Colonic mucosa (tissue), 4 donors: ENCODE measurements at places on chromosomes 2 and 18. TPM values are rescaled to one million over a fixed set of nuclear protein-coding genes. Genes with fewer than 3 reads are reported as not detected.

- no peak for DNase-seq
Observed at GRCh38 chr2:222322236-222322635, 23.4 kb upstream of the PAX3 start.

DNA sequence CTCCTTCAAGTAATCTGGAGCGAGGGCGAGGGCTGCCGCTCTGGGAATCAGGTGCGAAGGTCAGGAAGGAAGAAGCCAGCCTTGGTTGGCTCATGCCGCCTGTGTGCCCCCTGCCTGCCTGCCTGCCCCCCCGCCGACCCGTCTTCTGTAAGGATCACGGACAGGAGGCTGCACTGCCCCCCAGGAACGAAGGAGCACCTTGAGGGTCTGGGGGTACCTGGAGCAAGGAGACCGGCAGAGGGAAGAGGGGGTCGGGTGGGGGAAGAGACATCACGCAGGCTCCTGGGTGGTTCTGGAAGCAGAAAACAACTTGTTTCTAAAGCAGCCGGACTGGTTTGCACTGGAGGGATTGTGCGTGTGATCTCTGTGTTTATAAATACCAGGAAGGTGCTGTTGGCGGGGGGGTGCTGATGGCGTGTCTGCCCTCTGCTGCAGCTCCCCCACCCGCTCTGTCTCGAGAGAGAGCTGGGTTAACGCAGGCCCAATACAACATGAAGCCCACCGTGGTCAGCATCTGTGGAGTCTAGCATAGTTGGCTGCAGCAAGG is 1.7 kb downstream of the FOSL2 start:
- DNase-seq, result peak; percentile 76

Gene COL6A3
- 80.9 TPM for total RNA-seq

Gene FRZB
- 12.8 TPM for total RNA-seq

GRCh38 chr18:78242254-78242643 is 737.4 kb upstream of the SALL3 start:
- peak; percentile 27 for DNase-seq

GRCh38 chr18:74166386-74166785 is 18.1 kb downstream of the TIMM21 start:
- DNase-seq, result no peak

- DNase-seq, result no peak
Observed at GRCh38 chr2:18484625-18485024, 75.8 kb downstream of the RDH14 start.

DNA sequence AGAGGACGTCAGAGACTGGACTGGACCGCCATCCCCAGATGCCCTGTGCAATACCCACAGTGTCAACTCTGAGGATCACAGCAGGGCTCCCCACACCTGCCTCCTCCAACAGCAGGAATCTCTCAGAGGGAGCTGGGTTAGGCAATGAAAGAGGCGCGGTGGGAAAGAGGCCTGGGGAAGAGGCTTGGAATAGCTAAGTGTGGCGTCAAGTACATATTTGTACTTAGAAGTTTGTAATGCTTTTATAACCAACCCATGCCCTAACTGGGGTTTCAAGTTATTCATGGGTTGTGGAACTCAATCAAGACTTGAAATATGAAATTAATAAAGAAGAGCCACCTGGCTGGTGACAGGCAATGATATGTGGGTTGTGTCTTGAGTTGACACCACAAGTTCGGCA is 28.7 kb downstream of the CYP26B1 start:
- peak; percentile 6 for DNase-seq

DNA sequence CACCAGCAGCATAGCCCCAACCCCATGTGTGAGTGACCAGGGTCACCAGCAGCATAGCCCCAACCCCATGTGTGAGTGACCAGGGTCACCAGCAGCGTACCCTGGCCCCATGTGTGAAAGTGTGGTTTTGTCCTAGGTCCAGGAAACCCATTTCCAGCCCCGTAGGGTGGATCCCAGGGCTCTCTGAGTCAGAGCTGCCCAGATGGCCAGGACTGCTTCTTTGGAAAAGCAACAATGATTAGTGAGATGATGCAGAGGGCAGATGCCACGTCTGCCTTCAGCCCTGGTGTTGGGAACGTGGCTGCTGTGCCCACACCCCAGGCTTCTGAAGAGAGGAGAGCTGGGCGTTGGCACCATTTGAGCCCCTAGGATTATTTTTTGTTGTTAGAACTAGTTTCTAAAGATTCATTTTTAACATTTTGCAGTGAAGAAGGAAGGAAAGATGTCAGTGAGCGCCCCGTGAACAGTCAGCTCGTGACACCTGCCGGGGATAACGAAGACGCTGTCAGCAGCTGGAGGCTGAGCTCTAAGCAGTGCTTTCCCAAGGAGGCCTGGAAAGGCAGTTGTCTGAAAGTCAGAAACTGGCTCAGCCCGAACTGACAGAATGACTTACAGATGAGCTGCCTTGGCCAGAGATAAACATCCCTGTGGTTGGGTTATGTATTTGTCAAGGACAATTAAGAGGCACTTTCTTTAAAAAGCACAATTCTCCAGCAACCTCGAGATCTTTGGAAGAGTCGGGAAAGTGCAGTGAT is 32.1 kb upstream of the KCNG2 start:
- DNase-seq, result no peak

Gene SULT1C4
- 2.0 TPM for total RNA-seq

- DNase-seq, result no peak
Observed at GRCh38 chr18:75639472-75639831, 211.9 kb upstream of the SMIM21 start.

DNA sequence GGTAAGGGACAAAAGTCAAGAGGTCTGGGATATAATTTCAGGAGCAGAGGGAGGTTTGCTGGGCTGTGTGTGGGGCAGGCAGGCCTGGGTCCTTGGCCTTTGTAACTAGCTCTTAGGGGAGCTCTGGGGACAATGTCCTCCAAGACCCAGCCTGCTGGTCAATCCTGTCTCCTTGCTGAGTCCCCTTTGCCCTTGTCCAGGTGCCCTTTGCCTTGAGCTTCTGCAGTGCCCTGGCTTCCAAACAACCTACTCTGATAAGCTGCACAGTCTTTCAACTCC is 30.0 kb upstream of the REEP1 start:
- DNase-seq, result no peak

DNA sequence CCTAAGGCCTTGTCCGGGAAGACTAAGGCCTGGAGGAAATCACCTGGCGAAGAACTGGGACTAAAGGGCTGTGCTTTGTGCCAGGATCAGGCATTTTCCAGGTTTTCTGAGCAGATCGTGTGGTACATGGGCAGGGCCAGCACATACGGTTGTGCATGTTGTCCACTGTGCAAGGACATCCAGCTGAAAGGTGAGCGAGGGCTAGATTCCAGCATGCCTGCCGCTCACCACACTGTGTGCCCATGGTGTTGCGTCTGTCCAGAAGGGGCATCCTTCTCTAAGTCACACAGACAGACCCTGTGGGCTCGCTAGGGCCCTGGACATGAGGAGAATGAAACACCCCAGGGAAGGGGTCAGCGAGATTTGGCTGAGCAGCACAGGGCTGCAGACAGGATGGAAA is 80.3 kb upstream of the TAF1B start:
- DNase-seq, result no peak

DNA sequence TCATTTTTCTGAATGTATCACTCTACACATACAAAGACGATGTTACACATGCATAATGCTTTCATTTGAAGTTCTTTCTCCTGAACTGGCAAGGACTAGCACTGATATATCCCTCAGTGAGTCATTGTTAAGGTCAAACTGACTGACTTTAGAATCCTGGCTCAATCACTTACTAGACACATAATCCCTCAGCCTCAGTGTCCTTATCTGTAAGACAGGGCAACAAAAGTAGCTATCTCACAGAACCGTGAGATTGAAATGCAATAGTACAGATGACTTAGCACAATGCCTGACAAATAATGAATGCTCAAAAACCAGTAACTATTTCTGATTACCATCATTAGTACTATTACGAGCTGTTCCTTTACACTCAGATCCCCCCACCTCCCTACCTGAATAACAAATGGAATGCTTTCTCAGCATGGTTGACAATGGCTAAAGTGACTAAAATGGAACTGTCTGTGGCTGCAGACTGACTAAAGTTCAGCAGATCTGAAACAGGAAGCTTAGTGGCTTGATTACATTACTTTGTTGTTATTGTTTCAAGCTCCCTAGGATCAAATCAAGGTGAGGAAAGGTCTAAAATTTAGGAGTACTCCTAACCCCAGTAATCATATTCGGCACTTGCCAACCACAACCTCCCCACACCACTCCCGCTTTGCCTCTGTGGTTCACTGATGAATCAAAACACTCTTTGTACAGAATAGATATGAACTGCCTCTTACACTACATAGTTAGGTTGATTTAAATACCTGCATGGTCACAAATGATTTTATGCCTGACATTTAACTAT is 35.8 kb upstream of the CACNB4 start:
- no peak for DNase-seq

DNA sequence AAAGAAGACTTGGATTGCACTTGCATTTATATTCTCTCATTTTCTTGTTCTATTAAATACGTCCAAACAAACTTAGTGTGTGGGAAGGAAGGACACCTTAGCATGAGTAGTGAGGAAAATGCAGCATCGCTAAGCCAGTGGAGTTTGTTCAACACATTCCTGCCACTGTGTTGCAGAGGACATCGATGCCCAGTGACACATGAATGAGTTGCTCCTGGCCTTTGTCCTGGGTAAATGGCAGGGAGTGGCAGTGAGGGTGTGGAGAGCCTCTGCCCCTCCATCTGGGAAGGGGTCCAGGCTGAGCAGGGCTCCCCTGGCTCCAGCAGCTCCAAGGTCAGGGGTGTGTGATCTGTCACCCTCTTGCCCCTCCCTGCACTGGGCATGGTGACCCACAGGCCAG is 75.9 kb downstream of the CABLES1 start:
- DNase-seq, result no peak

Gene C1QL2
- not detected for total RNA-seq

DNA sequence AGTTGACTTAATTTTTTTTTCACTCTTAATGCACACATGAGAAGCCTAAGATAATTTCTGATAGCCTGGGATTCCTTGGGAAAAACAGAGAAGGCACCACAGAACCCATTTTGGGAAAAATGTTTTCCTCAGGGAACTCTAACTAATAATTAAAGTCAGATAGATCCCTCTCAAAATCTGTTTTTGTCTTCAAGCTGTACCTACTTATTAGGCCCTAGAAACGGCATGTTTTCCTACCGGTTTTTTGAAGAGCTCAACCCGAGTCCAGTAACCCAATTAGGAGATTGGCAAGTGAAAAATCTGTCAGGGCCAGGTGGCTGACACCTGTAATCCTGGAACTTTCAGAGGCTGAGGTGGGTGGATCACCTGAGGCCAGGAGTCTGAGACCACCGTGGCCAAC is 16.1 kb upstream of the PDK1 start:
- DNase-seq, result no peak

GRCh38 chr2:60899230-60899891 is 18.0 kb downstream of the REL start:
- DNase-seq, result no peak

Gene CDC42EP3
- 37.3 TPM for total RNA-seq

GRCh38 chr2:110807522-110807921 is 75.1 kb downstream of the ACOXL start:
- no peak for DNase-seq

Gene SP100
- 35.7 TPM for total RNA-seq

DNA sequence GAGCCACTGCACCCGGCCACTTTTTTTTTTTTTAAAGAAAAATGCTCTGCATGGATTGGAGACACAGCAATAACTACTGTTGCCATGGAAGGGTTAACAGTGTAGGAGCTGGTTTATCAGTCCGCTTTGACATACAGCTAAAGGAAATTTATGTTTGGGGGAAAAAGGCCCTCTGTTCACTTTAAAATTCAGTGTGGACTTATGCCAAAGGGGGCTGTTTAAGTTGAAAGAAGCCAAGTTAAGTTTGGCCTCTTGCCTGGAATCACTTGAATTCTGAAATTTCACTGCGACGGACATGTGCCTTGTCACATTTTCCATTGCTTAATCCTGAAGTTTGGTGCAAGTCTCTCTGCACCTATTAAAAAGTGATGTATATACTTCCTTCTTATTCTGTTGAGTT is 3.1 kb downstream of the KCNE4 start:
- no peak for DNase-seq

DNA sequence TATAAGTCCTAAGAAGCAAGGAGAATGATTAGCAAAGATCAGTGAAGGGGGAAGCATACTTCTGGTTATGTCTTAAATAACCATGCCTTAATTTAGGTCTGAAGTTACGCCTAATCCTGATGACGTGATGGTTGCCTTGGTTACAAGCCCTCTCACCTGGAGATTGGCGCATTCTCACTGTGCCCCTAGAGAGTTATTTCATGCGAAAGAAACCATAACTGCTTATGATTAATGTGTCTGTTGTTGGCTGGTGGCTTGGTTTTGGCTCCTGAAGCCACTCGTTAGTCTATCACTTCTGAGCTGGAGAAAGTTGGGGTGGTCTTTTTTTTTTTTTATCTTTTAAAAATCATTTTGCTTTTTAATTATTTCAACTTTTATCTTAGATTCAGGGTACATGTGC is 47.0 kb downstream of the TNFRSF11A start:
- no peak for DNase-seq

DNA sequence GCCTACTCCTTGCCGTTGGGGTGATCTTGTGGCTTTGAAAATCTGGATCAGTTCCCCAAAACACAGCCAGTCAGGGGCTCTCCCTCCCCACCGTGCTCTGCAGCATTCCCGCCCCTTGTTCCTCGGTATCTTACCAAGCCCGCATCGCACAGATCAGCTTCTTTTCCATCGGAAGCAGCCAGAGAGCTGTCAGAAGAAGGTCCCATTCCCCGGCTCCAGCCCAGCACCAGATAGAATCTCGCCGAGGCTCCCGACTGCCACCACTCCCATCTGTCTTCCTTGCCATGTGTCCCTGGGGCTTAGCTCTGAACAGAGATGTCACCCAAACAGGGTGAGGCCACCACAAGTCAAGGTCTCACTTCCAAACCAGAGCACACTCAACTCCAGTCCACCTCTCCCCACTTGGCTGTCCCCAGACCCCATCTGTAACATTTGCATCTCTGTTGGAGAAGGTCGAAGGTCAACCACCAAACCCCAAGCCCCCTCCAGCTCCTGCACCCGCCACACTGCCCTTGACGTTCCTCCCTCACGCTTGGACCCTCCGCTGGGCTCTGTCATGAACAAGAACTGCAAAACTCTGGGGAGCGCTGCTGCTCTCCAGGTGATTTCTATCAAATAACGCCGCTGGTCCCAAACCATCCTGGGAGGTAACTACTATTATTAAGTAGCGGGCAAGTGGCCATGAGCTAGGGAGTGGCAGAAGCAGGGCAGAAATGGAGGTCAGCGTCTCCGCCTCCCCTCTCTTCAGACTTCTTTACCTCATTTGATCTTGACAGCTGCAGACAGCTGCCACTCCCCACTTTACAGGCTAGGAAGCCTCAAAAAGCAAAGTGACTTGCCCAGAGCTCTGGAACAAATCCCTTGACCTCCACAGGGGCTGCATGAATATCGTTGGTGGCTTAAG is 70.0 kb upstream of the TAF1B start:
- no peak for DNase-seq

Gene RASGRP3
- 3.9 TPM for total RNA-seq

DNA sequence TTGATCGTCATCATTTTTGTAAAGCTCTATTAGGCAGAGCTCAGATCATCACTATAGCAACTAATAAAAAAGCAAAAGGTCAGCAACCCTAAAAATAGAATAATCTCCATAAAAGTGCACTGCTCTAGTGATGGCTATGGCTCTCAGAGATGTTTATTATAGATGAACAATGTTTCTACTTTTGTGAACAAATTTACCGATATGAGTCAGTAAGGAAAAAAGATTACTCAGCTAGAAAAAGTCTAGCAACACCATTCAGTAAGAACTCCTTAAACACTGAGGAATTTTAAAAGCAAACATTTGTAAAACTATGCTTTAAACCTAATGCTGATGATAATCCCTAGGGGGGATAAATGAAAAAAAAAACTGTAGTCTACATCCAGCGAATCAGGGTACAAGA is 69.6 kb downstream of the ACVR1C start:
- DNase-seq, result no peak
